ENCODE measurements at places on chromosomes 2 and 18.
A peak's percentile ranks its signal among the peaks of the same experiment; 100 is the strongest.

DNA sequence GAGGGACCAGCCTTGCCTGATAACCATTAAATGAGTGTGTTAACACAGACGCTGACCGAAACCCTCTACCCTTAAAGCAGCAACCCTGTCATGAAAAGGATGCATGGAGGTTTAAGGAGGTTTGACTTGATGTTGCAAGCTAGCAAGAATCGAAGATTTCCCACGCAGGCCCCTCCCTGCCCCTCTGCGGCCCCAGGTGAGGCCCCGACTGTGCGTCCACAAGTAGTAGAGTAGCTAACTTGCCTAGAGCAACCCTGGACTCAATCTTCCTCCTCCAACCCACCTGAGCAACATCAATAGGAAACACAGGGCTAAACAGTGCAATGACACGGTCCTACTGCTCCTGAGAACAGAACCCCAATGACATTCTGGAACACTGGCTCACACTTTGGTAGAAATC lies 150.1 kb downstream of the COL4A4 start:
- no peak for DNase-seq

DNA sequence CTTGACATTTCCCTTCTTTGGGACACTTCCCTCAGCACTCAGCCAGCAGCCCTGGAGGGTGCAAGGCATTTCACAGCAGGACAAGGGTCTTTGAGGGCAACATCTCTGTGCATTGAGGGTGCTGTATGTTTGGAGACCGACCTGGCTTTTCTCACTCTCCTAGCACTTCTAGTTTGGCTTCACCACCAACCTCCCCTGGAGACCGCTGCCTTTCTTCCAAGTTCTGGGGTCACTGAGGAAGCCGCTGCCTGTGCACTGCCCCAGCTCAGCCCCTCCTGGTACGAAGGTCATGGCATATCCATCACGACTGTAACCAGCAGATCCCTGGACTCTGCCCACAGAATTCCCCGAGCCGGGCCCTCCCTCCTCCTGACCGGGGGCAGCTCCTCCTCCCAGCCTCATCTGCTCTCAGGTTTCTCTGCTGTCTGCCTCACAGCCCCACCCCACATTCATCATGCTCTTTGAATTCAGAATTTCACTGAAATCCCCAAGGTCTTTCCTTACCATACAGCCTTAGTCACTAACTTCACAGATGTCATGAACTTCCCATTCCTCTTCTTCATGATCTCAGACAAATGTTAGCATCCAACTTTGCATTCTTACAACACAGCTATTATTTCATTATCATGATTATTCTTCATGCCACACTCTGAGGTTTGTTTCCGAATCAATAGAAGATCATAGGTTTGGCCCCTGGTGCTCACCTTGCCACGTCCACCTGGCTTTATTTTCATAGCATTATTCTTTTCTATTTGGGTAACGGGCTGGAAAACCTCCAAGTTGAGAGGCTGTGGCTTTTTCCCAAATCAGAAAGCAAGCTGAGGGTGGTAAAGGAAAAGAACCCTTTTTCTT lies 113.0 kb upstream of the COPS8 start:
- DNase-seq, result no peak

GRCh38 chr2:233487748-233488345 lies 78.7 kb downstream of the USP40 start:
- DNase-seq, result no peak

- no peak for DNase-seq
These were observed 460.4 kb downstream of the STK39 start for GRCh38 chr2:167787021-167787420.

- no peak for DNase-seq
These were observed 69.6 kb downstream of the COL5A2 start for GRCh38 chr2:189109921-189110397.

DNA sequence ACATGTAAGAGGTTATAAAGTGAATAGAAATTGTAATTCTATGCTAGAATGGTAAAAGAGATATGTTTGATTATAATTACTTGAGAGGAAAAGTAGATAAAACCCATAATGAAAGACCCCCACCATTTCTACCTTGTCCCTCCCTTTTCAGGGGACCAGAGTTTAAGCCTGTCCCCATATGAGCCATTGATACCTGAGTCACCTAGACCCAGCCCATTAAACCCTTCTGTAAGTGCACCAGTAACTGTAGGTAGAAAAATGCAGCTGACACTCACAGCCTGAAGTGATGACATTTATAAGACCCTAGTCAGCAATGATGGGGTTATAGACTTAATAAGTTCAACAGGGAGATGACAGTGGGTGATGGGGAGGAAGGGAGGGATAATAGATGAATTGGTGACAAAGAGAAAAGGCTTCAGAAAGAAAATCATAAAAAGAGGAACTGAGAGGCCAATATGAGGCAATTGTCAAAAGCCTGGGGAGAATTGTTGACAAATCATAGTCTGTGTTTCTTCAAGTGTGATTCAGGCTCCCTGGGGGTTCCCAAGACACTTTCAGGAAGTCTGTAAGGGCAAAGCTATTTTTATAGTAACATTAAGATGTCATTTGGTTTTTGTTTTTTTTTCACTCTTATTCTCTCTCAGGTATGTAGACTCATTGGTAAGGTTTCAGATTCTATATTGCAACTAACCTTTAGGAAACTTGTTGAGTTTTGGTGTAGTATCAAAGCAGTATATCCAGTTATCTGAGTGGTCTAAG lies 544.2 kb downstream of the SATB2 start:
- DNase-seq, result no peak

- no peak for DNase-seq
These were observed 22.4 kb downstream of the ZNF532 start for GRCh38 chr18:58886864-58887612.

DNA sequence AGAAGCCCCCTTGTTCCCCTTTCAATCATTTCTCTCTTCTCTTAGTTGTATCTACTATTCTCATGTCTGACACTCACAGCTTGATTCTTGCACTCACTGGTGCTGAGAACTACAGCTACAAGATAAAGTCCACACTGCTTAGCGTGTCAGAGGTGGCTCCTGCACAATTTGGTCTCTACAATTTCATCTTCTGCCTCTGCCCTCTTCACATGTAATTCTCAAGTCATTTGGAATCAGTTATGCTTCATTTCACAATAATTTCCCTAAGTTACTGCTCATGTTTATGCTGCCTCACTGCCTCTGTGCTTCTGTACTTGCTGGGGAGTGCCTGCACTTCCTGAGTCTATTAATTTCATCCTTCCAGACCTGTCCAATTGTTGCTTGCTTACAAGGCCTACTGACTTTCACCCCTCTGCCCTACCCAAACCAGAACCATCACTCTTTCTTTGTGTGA lies 11.6 kb upstream of the NAB1 start:
- DNase-seq, result no peak

- no peak for DNase-seq
These were observed 387.6 kb downstream of the FIGN start for GRCh38 chr2:163347982-163348856.

GRCh38 chr2:29573612-29574011 lies 347.8 kb downstream of the ALK start:
- no peak for DNase-seq

- DNase-seq, result no peak
These were observed at the start of gene ADCYAP1 for GRCh38 chr18:904218-905090. ADCYAP1 (plus strand) TSS chr18:904871; CDS start chr18:905387, 516 bp downstream.

GRCh38 chr2:220432645-220433044 lies 805.2 kb downstream of the SLC4A3 start:
- no peak for DNase-seq

- no peak for DNase-seq
These were observed 13.6 kb downstream of the DHRS9 start for GRCh38 chr2:169082995-169083394.

GRCh38 chr18:22186484-22186971 lies 17.1 kb downstream of the GATA6 start:
- no peak for DNase-seq

DNA sequence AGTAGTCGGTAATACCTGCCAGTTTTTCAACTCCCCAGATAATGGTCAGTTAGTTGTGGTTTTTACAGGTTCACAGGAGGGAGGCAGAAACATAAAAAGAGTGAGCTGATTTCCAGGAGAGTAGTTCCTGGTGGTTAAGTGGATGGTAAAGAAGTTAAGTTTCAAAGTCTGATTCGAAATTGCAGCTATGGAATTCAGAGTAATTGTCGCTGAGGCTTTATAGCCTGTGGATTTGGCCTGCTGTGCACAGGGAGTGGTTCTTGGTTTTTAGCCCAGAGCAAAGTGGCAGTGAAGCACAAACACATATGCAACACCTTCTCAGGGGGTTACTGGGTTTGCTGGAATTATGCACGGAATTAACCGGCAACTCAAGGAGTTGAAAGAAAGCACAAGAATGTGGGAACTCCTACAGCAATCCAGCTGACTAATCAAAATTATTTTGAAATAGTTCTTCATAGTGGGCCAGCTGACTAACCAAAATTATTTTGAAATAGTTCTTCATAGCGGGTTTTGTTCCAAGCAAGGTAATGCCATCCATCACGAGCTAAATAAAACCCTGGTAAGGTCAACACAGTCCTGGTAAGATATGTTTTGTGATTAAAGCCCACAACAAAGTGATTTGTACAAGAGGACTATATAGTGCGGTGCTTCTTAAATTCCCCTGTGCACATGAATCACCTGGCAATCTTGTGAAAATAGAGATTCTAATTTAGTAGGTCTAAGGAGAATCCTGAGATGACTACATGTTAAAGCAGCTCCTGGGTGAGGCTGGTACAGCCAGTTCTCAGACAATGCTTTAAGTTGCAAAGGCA lies 94.4 kb downstream of the SGPP2 start:
- DNase-seq, result no peak

DNA sequence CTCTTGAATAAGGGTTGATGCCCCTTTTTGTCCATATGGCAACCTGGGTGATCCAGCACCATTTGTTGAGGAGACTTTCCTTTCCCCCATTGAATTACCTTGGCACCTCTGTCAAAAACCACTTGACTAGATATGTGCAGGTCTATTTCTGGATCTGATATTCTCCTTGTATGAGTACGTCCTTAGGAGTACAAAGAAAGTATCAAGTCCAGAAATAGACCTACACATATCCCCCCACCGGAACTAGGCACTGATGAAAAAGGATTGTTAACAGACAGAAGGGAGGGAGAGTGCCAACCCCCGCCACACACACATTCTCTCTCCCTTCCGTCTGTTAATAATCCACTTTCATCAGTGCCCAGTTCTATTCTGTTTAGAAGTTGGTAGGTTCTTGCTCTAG lies 225.0 kb downstream of the TMEM163 start:
- no peak for DNase-seq

- no peak for DNase-seq
These were observed 27.1 kb upstream of the ZNF516 start for GRCh38 chr18:76522122-76522503.

DNA sequence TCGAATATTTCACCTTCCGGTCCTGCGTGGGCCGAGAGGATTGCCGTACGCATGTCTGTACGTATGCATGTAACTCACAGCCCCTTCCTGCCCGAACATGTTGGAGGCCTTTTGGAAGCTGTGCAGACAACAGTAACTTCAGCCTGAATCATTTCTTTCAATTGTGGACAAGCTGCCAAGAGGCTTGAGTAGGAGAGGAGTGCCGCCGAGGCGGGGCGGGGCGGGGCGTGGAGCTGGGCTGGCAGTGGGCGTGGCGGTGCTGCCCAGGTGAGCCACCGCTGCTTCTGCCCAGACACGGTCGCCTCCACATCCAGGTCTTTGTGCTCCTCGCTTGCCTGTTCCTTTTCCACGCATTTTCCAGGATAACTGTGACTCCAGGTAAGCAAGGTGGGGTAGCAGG lies at the start of gene SERPINB5:
SERPINB5 (plus strand) TSS at position 291 of the 400 bp plus-strand sequence. CDS start 7,471 bp downstream, outside the sequence.
- no peak for DNase-seq

DNA sequence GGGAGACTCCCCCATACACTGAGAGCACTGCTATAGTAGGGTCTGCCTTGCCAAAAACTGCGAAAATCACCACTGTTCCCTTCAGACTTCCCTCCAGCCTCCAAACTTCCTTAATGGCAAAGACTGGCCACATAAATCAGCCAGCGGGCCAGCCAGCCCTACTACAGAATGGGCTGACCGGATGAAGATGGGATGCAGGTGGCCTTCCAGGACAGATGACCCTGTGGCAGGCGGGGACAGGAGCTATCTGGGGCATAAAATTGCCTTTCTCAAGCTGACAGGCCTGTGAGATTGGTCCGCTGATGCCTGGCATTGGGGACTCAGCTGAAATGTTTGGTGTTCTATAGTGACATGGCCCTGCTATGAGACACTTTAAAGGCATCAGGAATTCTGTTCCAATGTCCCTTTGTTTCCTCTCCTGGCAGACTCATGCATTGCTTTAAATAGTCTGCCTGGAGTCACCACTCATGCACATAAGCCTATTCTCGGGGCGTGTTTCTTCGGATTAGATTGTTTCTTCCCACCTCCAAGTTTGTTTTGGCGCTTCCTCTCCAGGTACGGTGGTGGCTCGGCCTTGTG lies 135.9 kb downstream of the ALPK2 start:
- DNase-seq, result no peak

DNA sequence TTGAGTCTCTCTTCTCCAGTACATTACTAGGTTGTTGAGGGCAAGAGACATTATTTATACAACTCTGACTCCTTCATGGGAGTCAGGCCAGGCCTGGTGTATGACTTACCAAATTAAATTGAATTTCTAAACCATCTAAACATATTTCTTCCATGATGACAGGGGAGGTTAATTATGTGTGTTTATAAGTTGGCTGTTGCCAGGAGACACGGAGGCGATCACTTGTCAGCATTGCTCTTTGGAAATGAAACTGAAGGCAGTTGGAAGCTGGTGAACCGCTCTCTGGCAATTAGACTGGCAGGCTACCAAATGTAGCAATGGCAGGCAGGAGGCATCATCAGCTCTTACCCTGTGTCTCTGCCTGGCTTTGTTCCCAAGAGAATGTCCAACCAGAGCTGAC lies 241.4 kb downstream of the KCNS3 start:
- no peak for DNase-seq

GRCh38 chr2:231708773-231709635 lies 679 bp downstream of the PTMA start:
- DNase-seq, result peak; percentile 72

DNA sequence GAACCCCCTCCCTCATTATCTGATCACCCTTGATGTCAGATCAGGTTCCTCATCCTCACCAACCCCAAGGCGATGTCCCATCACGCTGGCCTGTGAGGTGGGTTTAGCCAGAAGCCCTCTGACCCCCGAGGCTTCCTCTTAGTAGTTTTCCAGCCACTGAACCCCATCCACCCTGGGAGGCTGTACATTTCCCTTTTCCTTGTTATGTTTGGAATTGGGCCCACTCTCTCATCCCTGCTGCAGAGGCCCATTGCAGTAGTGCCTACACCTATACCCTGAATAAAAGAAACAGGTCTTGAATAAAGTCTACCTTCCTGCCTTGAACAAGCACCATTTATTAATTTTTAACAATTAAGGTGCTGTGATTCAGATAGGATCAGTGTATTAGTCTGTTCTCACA lies 80.1 kb downstream of the NCAPH start:
- no peak for DNase-seq

GRCh38 chr2:36407413-36407812 lies 51.8 kb downstream of the CRIM1 start:
- DNase-seq, result no peak

DNA sequence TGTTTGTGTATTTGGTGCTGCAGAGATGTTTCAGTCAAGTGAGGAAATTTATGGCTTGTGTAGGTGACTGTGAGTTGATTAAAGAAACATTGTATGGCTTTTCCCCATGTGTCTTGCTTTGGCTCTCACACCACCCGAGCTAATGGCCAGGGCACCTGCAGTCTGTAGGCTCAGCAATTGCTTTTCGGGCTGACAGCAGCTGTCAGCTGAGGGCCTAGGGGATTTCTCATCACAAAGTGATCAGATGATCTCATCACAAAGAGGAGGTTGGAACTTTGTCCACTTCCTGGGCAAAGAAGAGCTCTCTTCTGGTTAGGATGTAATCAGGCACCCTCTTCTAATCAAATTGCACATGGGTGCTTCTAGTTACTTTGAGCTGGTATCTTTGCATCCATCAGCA lies 632.2 kb downstream of the SLC4A3 start:
- no peak for DNase-seq

GRCh38 chr18:63271148-63271547 lies 48.4 kb downstream of the BCL2 start:
- DNase-seq, result no peak

Measured in activated CD4-positive, alpha-beta T cell treated with anti-CD3 and anti-CD28 coated beads for 4 hours (primary cell).